Adrenal gland (tissue), 19 donors: ENCODE measurements at places on chromosomes 4 and X. TPM values are rescaled to one million over a fixed set of nuclear protein-coding genes. Genes with fewer than 3 reads are reported as not detected.

The CSAG1 gene
- not detected for total RNA-seq

The NALF2 gene
- 1.2 TPM for total RNA-seq

The NAP1L3 gene
- total RNA-seq: 15.3 TPM

The SPANXB1 gene
- total RNA-seq: not detected

The ADGRG2 gene
- total RNA-seq: 0.87 TPM

DNA sequence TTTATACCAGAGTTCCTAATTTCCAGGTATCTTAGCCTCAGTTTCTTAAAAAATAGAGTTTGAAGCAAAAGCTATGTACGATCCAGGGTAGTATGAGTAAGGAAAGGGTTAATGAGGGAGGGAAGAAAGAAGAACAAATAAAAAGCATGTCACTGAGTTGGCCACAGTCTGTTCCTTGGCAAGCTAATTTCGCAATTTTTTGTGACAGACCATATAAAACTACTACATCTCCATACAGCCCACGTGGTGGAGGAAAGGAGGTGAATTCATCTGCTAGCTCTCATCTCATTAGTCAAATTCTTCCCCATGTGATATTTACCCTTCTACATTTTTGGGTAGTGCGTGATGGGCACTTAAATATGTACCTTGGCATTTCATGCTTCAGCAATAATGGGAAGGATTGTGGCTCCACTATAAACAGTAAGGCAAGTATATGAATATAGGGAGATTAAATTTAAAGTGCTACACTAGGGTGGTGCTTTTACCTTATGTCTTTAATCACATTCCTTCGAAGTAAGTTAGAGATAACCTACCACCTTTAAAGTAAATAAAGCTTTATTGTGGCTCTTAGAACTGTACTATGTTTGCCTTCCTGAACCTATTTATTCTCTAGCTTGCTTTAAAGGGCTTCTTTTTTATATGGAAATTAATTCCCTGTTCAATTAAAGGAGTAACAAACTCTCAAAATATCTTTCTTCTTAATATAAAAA is 102.1 kb upstream of the VAMP7 start:
- H3K4me1 ChIP-seq: no peaks in the 10 kb centered on the region
- H3K4me3 ChIP-seq: no peak overlapping the region
- DNase-seq: no peak
- H3K27ac ChIP-seq: no peak overlapping the region
- no peaks in the 10 kb centered on the region for H3K36me3 ChIP-seq

DNA sequence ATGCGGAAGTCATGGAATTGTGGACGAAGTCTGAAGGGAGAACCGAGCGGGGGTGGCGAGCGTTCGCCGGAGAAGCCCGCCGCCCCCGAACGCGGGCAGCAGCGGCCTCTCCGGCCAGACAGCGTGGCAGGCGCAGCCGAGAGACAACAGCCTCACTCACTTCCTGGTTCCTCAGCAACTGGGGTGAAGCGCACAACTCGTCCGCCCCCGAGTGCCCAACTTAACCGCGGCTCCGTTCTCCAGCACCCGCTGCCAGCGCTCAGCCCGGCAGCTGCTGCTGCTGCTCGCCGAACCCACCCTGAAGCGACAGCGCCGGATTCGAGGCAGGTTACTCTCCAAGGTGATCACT is 68.0 kb downstream of the NOCT start:
- H3K4me1 ChIP-seq: peaks cover 36% of the 10 kb centered on the region
- no peaks in the 10 kb centered on the region for H3K27me3 ChIP-seq
- peak overlapping the region; percentile 94 for H3K27ac ChIP-seq
- H3K36me3 ChIP-seq: no peaks in the 10 kb centered on the region
- peak overlapping the region; percentile 83 for H3K4me3 ChIP-seq
- peak; percentile 68 for DNase-seq

DNA sequence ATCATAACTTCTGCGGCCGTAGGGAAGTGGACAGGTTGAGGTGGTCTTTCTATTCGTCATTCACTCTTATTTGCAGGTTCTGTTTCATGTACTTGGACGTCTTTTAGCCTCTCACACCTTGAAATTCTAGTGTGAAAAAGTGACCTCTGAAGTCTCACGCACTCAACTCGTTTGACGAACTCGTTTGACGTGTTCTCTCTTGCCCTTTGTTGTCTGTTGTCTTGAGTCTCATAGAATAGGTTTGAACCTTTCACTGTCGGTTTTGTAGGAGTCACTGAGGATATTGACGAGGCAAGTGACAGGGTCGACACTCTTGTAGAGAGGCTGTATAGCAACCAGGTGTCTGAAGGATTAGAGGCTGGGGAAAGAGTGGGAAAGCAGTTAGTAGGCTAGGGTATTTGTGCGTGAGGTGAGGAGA is 1.1 kb upstream of the PGRMC2 start:
- DNase-seq: no peak
- no peaks in the 10 kb centered on the region for H3K36me3 ChIP-seq
- H3K4me1 ChIP-seq: peaks cover 17% of the 10 kb centered on the region
- H3K27ac ChIP-seq: peak overlapping the region; percentile 97

DNA sequence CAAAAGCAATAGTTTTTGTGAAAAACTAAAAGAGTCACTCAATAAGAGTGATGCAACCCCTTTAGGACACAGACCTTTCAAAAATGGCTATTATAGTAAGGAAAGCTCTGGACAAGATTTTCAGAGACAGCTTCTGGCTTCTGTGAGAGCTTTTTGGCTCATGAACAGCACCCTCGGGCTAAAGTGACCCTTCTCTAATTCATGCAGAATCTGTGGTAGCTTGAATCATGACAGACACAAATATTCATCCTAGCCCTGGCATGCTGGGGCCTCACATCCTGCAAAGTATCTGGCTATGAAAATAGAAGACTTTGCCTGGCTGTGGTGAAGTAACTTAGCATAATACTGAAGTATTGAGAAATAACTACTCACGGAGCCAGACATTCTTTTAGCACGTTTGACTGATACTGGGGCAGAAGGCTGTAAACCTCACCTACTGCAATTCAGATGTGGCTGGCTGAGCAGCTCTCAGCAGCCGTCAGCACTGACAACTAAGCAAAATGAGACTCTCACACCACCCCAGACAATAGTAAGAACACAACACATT is 327.3 kb downstream of the MAPK10 start:
- no peak for DNase-seq
- no peaks in the 10 kb centered on the region for H3K4me1 ChIP-seq
- H3K27me3 ChIP-seq: no peaks in the 10 kb centered on the region
- H3K27ac ChIP-seq: peak overlapping the region; percentile 44
- H3K4me3 ChIP-seq: no peak overlapping the region

GRCh38 chrX:114842181-114842580 is 175.2 kb downstream of the IL13RA2 start:
- H3K27ac ChIP-seq: no peak overlapping the region
- H3K27me3 ChIP-seq: peaks cover 13% of the 10 kb centered on the region
- DNase-seq: no peak
- no peaks in the 10 kb centered on the region for H3K4me1 ChIP-seq

- H3K36me3 ChIP-seq: no peaks in the 10 kb centered on the region
- no peak for DNase-seq
- H3K27me3 ChIP-seq: no peaks in the 10 kb centered on the region
- no peak overlapping the region for H3K4me3 ChIP-seq
- H3K4me1 ChIP-seq: peaks cover 23% of the 10 kb centered on the region
Observed at GRCh38 chr4:139450586-139450985, 3.3 kb upstream of the RAB33B start.

DNA sequence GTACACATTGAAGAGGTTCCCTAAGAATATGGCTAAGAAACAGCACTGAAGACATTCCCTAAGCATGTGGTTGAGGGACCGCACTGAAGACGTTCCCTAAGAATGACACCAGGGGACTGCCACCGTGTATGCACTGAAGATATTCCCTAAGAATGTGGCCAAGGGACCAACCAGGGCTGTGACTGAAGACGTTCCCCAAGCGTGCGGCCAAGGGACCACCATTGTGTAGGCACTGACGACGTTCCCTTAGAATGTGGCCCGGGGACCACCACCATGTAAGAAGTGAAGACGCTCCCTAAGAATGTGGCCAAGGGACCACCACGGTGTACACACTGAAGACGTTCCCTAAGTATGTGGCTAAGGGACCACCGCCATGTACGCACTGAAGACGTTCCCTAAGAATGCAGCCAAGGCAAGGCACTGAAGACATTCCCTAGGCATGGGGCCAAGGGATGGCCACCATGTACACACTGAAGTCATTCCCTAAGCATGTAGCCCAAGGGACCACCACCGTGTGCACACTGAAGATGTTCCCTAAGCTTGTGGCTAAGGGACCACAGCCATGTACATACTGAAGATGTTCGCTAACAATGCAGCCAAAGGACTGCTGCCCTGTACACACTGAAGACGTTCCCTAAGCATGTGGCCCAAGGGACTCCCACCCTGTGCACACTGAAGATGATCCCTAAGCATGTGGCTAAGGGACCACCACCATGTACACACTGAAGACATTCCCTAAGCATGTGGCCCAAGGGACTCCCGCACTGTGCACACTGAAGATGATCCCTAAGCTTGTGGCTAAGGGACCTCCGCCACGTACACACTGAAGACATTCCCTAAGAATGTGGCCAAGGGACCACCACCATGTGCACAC is 22.0 kb downstream of the DHRSX start:
- no peak overlapping the region for H3K27ac ChIP-seq
- no peak overlapping the region for H3K4me3 ChIP-seq
- H3K4me1 ChIP-seq: no peaks in the 10 kb centered on the region
- no peaks in the 10 kb centered on the region for H3K36me3 ChIP-seq

- no peak overlapping the region for H3K27ac ChIP-seq
- no peaks in the 10 kb centered on the region for H3K36me3 ChIP-seq
- no peaks in the 10 kb centered on the region for H3K4me1 ChIP-seq
Observed at GRCh38 chr4:74353858-74354257, 11.1 kb upstream of the EREG start.

- H3K4me3 ChIP-seq: no peak overlapping the region
- H3K27ac ChIP-seq: no peak overlapping the region
- DNase-seq: no peak
- no peaks in the 10 kb centered on the region for H3K27me3 ChIP-seq
Observed at GRCh38 chr4:113008135-113008534, 41.3 kb upstream of the ANK2 start.

DNA sequence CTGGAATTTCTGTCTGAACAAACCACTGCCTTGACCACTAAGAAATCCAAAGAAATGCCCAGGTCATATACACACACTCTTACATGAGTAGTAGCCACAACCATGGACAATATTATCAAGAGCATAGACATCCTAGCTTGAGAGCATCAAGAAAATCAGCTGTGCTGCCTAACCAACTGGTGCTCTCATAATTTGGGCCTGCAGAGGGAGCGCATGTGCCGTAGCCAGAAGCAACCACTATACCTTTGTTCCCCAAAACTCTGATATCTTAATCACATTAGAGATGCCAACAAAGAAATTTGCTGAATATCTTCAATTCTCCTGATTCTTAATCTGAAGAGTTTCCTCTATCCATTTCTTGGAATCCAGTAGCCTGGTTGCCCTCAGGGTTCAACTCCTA is 163.6 kb downstream of the ZNF674 start:
- H3K36me3 ChIP-seq: no peaks in the 10 kb centered on the region
- DNase-seq: peak; percentile 21
- no peaks in the 10 kb centered on the region for H3K4me1 ChIP-seq
- H3K4me3 ChIP-seq: no peak overlapping the region
- no peaks in the 10 kb centered on the region for H3K27me3 ChIP-seq

GRCh38 chr4:116150152-116150551 is 935.2 kb downstream of the TRAM1L1 start:
- DNase-seq: no peak
- no peak overlapping the region for H3K4me3 ChIP-seq
- H3K27ac ChIP-seq: no peak overlapping the region
- no peaks in the 10 kb centered on the region for H3K4me1 ChIP-seq
- H3K27me3 ChIP-seq: no peaks in the 10 kb centered on the region

DNA sequence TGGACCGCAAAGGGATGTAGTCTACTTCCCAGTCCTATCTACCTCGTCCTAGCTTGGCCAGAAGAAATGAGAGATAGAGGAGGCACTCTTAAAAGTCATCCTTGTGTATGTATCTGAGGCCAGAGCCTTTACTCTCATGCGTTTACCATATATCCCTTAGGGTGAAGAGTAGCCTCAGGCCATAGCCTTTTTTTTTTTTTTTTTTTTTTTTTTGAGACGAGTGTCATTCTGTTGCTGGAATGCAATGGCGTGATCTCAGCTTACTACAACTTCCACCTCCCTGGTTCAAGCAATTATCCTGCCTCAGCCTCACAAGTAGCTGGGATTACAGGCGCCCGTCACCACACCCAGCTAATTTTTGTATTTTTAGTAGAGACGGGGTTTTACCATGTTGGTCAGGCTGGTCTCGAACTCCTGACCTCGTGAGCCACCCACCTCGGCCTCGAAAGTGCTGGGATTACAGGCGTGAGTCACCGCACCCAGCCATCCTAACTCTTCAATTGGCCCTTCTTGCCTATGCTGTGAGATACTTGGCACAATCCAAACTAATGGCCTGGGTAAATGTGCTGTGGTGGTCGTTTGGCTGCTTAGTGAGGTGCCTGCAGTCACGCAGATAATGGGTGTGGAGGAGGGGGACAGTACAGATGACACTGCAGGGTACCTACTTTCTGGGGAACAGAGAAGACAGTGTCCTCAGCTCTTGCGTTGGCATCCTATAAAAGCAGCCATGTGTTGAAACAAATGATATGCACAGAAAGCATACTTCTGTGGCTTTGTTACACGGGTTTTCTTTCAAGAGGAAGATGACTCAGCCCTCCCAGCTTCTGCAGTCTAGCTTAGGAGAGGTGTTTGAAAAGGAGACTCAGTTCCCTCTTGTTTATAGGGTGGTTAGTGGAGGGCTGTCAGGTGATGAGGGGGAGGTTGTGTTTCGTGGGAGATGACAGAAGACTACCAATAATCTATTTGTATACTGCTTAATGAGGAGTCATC is 10.4 kb upstream of the DGAT2L6 start:
- H3K27me3 ChIP-seq: no peaks in the 10 kb centered on the region
- DNase-seq: no peak
- H3K27ac ChIP-seq: no peak overlapping the region
- H3K4me1 ChIP-seq: no peaks in the 10 kb centered on the region
